ENCODE measurements at places on chromosomes 6 and 20.

GRCh38 chr6:96749891-96750290 is 87.4 kb downstream of the GPR63 start:
- no peak for DNase-seq

DNA sequence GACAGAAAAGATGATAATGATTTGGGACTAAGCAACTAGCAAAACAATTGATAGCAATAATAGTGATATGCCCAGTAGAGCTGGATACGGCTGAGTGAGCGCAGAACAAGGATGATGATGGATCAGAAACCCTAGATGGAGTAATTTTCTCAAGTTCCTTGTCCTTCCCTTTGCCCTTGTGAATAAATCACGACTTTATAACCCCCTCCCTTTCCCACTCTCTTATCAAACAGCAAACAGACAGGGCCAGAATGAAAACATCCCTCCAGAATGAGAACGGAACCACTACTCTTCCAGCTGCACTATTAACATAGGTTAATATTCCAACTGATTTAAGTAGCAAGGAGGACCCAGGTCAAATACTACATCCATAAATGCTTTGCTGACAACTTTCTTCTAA is 1.3 kb upstream of the MTFR2 start:
- DNase-seq, result no peak

- no peak for DNase-seq
Measured at GRCh38 chr20:22339946-22340345, 244.4 kb downstream of the FOXA2 start.

- no peak for DNase-seq
Measured at GRCh38 chr20:2314759-2315439, 19.1 kb downstream of the TGM3 start.

DNA sequence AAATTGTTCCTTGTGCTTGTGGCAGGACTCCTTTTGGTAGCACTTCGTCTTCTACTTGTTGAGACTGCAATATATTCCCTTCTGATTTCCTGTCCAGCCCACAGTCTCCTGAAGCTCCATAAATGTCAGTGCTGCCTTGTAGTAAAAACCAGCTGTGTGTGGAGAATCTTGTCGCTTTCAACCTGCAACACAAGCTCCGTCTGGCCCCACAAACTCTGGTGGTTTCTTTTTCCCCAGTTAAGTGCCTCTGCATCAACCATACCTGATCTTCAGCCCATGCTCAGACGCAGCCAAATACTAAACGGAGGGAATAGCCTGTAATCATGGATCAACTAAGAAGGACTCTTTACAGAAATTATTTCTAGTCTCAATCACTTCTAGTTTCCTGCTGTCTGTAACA is 1133.3 kb upstream of the ADGRB3 start:
- no peak for DNase-seq

DNA sequence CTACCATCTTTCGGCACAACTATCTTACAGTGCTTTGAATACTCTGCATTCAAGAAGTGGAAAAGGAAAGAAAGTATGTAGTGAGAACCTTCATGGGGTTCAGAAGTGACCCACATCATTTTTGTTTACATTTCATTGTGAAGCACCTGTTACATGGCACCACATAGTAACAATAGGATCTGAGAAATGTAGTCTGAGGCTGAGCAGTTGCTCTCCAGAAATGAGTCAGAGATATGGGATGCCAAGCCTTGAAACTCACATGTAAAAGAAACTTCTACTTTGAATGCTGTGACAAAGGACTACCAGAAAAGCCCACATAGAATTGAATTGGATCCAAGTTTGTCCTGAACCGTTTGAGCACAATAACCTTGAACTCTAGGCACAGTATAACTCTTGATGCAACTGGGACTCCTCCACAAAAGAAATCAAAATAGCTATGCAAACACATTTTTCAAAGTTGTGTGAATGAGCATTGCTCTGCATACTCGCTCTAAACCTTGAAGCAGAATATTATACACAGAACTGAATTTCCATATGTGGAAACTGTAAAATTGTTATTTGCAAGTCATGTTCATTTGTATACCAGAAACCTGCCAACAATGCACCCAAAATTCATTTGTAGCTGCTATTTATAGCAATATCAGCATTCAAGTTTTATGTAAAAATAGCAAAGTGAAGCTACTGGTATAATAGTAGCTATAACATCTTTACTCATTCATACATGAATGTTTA is 400.9 kb upstream of the POU3F2 start:
- no peak for DNase-seq

DNA sequence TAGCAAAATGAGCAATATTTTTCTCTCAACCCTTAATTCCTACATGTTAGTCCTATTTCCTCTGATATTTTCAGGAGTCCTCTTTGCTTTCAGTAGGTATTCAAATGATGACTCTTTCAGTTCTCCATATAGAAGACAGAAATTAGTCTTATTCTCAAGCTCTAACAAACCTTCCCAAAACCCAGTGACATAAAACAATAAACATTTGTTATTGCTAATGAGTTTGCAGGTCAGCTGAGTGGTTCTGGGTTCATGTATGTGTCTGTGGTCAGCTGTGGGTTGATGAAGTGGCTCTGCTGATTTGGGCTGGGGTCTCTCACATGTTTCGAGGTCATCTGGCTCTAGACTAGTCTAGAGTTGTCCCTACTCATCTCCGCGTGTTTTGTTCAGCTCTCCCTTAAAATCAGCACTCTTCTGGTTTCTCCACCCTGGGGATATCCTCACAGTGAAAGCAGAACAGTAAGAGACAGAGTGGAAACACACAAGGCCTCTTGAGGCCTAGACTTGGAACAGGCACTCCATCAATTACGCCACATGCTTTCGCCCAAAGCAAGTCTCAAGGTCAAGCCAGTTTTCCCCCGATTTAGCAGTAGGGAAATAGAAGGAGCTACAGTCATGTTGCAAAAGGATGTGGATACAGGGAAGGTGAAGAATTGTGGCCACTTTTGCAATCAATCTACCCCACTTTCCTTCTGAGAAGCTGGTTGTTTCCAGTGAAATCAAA is 273.0 kb downstream of the PLCB1 start:
- no peak for DNase-seq

All from body of pancreas (tissue), 4 donors.